Activated CD4-positive, alpha-beta T cell treated with anti-CD3 and anti-CD28 coated beads for 36 hours (primary cell): ENCODE measurements at places on chromosomes 3 and 15. TPM values are rescaled to one million over a fixed set of nuclear protein-coding genes. Genes with fewer than 3 reads are reported as not detected.

GRCh38 chr3:99865321-99865720 is 47.7 kb downstream of the CMSS1 start:
- DNase-seq, result no peak

DNA sequence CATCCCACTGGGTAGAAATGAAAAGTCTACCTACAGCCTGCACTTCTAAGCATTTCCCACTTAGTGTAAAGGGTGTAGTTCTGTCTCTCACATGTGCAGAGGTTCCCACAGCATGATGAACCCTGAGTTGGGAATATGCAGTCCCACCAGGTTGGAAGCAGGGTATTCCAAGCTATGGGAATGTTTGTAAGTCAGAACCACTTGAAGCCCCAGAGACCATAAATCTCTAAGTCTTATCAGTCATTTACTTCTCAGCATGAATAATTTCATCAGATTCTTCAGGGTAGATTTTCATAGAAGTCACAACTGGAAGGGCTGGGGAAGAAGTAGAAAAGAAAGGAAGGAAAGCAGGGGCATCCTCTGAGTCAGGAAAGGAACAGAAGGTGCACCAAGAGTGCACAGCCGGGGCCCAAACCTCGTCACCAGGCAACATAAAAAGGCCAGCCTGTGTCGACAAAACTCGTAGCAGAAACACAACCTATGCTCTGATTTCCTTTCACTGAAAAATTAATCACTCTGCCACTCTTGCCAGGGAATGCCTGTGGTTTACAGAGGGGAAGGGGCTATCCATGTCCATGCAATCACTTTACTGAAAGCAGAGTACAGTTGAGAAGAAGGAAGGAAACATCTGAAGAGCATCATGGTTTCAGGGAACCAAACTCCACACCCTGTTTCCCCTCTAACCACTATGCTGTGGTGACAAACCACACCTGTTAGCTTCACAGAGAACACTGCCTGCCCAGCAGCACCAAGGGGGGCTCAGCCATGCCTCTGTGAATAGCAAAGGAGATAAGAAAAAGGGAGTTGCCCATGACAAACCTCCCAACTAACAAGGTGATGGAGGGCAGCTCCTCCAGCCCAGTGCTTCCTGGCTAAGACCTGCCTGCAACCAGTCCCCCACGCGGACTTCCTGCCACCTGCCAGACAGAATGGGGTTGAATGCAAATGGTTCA is 40.5 kb downstream of the SH3BP5 start:
- DNase-seq, result peak; percentile 77

- DNase-seq, result no peak
Measured at GRCh38 chr3:46926871-46927717, 49.5 kb downstream of the CCDC12 start.

The TGM4 gene
- total RNA-seq, result not detected

- DNase-seq, result peak; percentile 66
Measured at GRCh38 chr15:59247364-59247763, 40.7 kb downstream of the LDHAL6B start.
